ENCODE measurements at places on chromosomes 12 and 14.

DNA sequence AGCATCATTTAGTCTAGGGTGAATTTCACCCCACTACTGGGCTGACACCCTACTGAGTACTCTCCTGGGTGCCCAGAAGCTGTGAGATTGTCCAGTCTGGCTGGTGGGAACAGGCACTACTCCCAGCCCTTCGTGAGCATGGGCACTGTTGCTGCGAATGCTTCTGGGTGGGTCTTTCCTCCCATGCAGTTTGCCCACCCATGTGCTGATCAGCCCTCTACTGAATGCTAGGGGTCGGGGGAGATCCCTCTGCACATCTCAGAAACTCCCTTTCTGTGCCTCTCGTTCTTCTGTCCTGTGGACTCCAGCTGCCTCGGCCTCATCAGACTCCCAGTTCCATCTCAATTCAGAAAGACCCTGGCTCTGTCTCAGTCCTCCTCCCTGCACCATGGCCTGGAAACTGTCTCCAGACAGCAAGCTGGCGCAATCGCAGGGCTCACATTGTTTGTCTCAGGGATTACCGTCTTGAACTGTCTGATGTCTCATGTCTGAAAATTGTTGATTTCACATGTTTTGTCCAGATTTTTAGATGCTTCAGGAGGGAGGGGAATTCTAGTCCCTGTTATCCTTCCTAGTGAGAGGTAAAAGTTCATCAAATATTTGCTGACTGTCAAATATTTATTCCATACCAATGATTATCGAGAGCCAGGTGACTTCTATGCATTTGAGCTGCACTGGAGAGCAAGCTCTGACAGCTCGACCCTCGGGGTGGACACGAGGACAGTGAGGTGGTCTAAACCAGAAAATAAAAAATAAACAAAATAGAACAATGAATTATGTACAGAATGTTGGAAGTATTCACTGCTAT is 316.6 kb upstream of the RTL1 start:
- no peak for DNase-seq

GRCh38 chr12:118704527-118705241 is 276.7 kb upstream of the SRRM4 start:
- no peak for DNase-seq

DNA sequence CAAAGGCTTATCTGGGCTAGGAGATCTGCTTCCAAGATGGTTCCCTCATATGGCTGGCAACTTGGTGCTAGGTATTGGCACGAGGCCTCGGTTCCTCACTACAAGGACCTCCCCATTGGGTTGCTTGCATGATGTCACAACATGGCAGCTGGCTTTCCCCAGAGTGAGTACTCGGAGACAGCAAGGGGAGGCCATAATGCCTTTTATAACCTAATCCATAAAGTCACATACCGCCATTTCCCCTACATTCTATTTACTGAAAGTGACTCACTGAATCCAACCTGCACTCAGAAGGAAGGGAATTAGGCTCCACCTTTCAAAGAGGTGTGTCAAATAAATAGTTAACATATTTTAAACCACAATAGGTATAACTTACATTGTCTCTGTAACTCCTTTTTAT is 130.9 kb downstream of the SAMD4A start:
- DNase-seq: no peak

DNA sequence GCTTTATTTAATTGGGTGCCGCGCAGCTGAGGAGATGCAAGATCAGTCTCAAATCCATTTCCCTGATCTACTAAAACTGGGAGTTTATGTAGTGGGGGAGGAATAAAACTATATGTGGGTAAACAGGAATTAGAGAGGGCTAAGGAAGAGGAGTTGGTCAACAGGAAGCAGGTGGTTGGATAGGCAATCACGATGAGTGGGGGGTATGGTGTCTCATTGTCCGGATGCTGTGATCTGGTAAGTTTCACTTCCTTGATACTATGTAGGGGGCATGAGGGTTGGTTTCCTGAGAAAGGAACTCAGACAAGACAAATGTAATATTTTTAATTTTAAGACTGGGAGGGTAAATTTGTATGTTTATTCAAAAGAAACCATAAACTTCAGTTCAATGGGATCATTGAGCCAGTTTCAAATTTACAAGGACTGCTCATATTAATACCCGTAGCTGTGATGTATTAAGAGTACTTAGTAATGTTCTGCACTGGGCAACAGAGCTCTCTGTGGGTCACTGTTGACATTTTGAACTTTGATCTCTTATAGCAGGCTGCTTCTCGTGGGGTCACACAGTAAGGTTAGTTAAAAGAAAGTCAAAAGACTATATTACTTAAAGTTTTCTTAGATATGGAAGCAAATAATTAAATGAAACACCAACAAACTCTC is 786.2 kb upstream of the FBXO33 start:
- DNase-seq: no peak
